ENCODE measurements at places on chromosomes 3 and 15.

DNA sequence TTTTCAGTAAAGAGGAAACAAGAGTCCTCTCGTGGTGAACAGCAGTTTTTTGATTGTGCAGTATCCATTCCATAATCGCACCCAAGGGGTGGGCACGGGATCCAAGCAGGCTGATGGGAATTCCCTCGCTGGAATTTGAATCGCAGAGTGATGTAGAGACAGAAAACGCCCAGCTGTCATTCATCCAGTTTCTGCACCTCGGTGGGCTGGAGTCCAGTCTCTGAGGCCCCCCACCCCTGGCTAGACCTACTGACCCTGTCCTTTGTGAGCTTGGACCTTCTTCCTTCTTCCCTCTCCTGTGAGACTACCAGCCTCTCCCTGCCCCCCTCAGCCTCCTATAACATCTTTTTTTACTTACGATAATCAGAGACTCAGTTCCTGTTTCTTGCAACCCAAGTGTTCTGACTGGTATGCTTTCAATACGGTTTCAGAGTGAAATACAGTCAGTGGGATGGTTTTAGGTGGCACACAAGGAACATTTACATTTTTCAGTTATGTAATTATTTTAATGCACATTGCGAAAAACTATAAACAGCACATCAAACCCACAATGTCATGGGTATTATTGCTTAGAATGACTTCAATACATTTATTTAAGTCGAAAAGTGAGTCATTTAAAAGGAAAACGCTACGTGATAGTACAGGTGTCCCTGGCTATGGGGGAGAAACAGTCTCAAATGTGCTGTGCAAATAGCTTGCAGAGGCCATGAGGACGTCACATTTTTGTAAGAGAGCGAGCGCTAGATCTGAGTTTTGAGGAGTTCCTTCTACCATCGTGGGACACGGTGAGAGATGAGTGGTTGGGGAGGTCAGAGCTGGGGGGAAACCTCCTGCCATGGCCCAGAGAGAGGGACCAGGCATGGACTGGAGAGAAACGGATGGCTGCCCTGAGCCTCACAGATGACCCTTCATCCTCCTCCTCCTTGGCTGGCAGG, 37.5 kb upstream of the CHST2 start:
- no peak for DNase-seq

GRCh38 chr3:188559072-188559429, 405.1 kb downstream of the LPP start:
- no peak for DNase-seq

GRCh38 chr3:43155464-43156121, 49.7 kb upstream of the POMGNT2 start:
- DNase-seq: no peak

- no peak for DNase-seq
These were observed 153.2 kb downstream of the LRRC28 start for GRCh38 chr15:99404454-99404853.

DNA sequence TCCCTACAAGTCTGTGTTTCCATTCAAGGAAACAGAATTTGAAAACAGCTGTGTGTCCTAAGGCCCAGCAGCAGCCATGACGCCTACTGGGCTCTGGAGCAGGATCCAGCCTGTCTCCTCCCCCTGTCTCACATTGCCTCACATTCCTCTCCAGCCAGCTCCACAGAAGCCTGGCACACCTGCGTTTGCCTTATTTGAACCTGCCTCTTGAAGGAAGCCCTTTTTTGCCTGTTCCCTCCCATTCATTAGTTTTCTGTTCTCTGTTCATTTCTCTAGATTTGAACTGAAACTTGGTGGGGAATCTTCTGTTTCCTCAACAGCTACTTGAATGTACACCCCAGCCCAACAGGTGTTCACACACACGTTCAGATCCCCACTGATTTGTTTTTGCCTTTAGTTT, 890.5 kb downstream of the TUSC7 start:
- no peak for DNase-seq

DNA sequence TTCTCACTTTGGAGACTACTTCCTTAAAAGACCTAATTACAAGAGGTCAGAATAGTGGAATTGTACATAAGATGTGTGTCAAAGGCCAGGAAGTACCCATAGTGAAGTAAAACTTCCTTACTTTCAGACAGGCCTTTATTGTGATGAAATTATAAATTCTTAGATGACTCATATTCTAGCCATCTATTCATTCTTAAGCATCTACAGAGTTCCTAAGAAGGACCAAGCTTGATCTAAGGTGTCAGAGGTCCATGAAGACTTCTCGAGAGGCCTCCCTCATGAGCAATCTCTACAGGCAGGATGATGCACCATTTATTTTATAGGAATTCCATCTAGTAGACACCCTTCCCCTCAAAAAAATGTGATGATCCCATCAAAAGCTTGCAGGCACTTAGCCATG, 493.3 kb downstream of the MAGI1 start:
- DNase-seq: no peak

DNA sequence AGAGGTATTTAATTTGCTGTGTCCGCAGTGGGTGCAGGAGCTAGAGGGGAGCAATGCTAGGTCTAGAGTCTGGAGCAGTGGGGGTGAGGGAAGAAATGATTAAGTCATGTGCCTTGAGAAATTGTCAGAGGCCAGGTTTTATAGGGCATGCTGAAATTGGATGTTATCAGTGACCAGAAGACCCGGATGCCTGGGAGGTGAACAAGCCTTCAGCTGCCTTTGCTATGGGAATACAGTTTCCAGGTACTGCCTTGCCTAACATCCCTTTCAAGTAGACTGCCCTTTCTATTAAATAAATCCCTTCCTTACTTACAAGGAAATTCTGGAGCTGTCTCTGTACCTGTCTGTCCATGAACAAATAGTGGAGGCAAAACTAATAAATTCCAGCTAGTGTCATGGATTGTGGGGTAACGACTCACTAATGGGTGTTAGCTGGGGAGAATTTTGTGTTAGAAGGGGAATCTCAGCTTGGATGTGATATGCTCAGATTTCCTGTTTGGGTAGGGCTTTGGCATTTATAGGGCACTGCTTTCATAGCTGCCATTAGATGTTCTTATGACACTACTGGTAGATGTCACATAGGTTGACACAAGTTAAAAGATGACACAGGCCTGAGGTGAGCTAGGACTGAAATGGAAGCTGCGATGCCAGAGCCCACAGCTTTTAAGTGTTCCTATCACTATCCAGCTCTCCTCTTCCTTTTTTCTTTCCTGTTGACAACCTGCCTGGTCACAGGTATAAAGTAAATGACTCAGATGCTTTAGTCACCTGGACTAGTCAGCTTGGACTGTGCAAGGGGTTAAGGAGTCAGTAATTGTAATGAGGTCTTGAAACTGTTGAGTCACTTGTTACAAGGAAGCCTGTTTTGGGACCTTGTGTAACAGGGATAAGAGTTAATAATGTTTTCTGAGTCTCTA, 21.3 kb downstream of the CHD2 start:
- DNase-seq: no peak

DNA sequence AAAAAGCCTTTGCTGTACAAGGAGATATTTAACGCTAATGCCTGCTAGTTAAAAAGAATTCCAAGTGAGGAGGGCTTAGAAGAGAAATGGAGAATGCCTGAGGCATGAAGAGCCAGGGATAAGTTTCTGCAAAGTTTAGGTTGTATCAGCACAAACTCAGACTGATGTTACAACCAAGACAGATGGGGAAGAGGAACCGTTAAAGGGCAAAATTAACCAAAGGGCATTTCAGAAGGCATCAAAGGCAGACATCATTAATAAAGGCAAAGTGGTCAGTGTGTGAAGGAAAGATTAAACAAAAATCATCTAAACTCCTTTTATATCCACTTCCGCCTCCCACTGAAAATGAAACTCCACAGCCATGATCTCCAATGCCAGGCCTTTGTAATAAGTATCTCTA, 7.0 kb downstream of the MYO5A start:
- DNase-seq: no peak

GRCh38 chr3:125645616-125646015, 50.3 kb upstream of the OSBPL11 start:
- no peak for DNase-seq

GRCh38 chr15:68407141-68407885, 24.6 kb downstream of the ITGA11 start:
- no peak for DNase-seq

GRCh38 chr15:70214276-70214675, 116.6 kb upstream of the TLE3 start:
- no peak for DNase-seq

DNA sequence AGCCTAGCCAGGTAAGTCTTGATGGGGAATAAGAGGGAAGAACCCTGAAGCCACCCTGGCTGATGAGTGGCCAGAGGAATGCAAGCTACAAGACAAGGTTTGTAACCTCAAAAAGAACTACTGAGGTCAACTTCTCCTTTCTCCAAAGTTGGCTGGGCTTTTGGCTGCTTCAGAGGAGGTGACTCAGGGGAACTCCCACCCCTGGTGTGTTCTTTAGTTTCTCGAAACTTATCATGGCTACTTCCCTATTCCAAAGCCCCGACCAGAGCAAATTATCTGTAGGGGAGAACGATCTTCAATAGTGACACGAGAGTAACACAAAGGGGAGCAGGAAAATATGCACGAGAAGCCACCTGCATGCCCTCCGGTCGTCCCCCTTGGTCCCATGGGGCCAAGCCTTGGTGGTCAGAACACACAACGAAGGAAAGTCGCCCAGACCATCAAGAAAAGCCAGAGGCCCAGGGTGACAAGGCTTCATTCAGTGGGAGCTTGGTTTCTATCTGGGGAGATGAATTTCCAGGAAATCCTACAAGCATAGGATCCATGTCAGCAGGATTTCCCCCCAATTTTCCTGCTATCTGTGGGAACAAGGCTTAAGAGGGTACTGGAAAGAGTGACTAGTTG, 6.5 kb upstream of the BCL2A1 start:
- no peak for DNase-seq

- DNase-seq: no peak
These were observed 252.4 kb upstream of the BCHE start for GRCh38 chr3:166089575-166089974.

DNA sequence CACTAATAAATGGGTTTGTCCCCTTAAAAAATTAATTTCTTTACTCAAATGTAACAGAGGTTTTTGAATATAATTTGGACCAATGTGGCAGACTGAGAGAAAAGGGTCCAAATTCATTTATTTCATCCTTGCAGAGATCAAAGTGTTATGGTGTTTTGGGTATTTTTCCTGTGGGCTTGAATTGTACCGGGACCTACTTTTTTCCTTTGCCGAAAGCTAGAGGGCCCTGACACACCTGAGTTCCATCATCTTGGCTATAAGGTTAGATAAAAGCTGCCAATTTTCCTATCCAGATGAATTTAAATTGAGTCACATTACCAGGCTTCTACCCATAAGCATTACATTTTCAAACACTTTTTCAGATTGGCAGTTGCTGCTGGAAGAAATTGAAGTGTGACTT, 908 bp downstream of the CCNB2 start:
- DNase-seq: no peak

- no peak for DNase-seq
These were observed 390.4 kb downstream of the ZIC1 start for GRCh38 chr3:147799601-147800000.

DNA sequence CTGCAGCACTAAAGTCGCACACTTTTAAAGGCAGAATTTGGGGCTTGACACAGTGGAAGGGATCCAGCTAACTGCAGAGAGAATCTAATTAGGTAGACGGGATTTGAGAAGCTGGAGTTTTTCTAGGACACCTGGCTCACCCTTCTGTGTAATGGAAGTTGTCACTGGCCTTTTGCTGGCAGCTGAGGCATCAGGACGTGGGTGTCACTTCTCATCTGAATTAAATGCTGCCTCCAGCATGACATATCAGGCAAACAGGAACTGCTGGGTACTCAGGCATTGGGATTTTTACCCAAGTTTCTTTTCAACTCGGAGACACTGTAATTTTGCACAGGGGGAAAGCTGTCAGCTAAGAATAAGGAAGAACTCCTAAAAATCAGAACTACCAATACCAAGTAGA, 861.9 kb upstream of the ARPP21 start:
- no peak for DNase-seq

DNA sequence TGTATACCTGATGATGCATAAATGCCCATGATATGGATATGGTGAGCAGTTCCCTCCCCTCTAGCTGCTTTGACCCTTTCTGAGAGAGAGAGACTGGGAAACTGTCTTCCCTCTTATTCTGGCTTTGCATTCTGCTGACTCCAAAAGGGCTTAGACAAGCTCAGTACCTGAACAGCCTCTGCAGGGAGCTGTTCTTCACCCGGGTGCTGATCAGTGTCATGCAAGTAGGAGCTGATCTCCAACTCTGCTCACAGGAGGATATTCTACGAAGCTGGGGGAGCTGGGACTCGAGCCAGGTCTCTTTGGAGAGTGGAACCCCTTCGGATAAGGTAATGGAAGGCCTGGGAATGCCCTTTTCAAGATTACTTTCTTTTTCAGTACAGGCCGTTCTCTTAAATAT, 237.1 kb downstream of the RYR3 start:
- DNase-seq: no peak

DNA sequence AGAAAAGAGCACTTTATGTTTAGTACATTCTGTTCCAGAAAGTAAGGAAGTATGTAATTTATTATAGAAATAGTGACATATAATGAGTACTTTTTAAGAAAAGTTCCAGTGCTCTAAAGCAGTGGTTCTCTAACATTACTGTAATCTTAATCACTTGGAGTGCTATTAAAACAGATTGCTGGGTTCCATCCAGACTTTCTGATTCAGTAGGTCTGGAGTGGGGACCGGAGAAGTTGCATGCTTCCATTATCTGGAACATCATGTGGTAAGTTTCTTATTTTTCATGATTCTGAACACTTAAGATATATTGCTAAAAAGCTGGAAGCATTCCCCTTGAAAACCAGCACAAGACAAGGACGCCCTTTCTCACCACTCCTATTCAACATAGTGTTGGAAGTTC, 47.5 kb upstream of the ARL14 start:
- no peak for DNase-seq

GRCh38 chr3:25775936-25776335, 7.3 kb downstream of the NGLY1 start:
- no peak for DNase-seq

DNA sequence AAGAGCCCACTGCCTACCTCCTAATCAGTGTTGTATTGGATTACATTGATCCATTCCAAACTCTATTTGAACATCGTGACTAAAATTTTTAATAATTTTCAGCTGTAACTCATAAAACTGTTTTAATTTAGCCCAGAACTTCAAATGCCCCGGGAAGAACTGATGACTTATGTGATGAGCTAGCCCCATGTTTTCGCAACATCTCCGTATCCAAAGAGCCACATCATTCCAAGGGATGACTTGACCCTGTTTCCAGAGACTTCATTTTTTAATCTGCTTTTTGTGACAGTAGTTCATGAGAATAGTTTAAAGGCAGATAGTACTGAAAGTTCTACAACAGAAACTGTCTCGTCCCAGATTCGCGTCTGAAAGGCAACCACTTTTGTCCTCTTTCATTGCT, 97.4 kb downstream of the STAC start:
- DNase-seq: no peak

GRCh38 chr3:138949002-138949418, 2.0 kb downstream of the FOXL2NB start:
- DNase-seq: no peak

GRCh38 chr3:118943597-118943996, 91.0 kb downstream of the IGSF11 start:
- no peak for DNase-seq

GRCh38 chr3:18847583-18848197, 300.6 kb upstream of the KCNH8 start:
- no peak for DNase-seq

GRCh38 chr3:56811546-56812202, 9.9 kb upstream of the ARHGEF3 start:
- DNase-seq: no peak

- no peak for DNase-seq
These were observed 856.1 kb downstream of the SI start for GRCh38 chr3:164222197-164222596.

GRCh38 chr3:42906070-42906847, at the start of gene ZNF662:
Gene ZNF662, plus strand, starts transcription at chr3:42906142. Its CDS starts 1,973 bp downstream, at chr3:42908115.
- no peak for DNase-seq
